ENCODE measurements at places on chromosomes 5 and 9. TPM values are rescaled to one million over a fixed set of nuclear protein-coding genes. Genes with fewer than 3 reads are reported as not detected.

SPINK7 gene
- not detected for total RNA-seq

EGFL7 gene
- total RNA-seq: not detected

PLCXD3 gene
- not detected for total RNA-seq

JAKMIP2 gene
- total RNA-seq: 1.3 TPM

GRCh38 chr9:98318834-98319478 lies 63.5 kb upstream of the TBC1D2 start:
- H3K27ac ChIP-seq: no peak overlapping the region
- no peaks in the 10 kb centered on the region for H3K4me1 ChIP-seq
- DNase-seq: no peak
- H3K4me3 ChIP-seq: no peak overlapping the region

GRCh38 chr9:93295456-93296076 lies 111.6 kb downstream of the WNK2 start:
- H3K4me3 ChIP-seq: no peak overlapping the region
- no peaks in the 10 kb centered on the region for H3K27me3 ChIP-seq
- peaks cover 8% of the 10 kb centered on the region for H3K4me1 ChIP-seq
- no peak for DNase-seq
- no peaks in the 10 kb centered on the region for H3K36me3 ChIP-seq

GRCh38 chr9:36126016-36126730 lies 10.4 kb upstream of the GLIPR2 start:
- H3K4me3 ChIP-seq: no peak overlapping the region
- H3K27ac ChIP-seq: no peak overlapping the region
- H3K4me1 ChIP-seq: peaks cover 30% of the 10 kb centered on the region
- peaks cover 9% of the 10 kb centered on the region for H3K36me3 ChIP-seq
- H3K27me3 ChIP-seq: no peaks in the 10 kb centered on the region
- DNase-seq: no peak

- no peak overlapping the region for H3K27ac ChIP-seq
- H3K4me3 ChIP-seq: no peak overlapping the region
- H3K4me1 ChIP-seq: no peaks in the 10 kb centered on the region
- H3K36me3 ChIP-seq: no peaks in the 10 kb centered on the region
- no peak for DNase-seq
Measured at GRCh38 chr9:97761056-97761598, 64.0 kb upstream of the XPA start.

DNA sequence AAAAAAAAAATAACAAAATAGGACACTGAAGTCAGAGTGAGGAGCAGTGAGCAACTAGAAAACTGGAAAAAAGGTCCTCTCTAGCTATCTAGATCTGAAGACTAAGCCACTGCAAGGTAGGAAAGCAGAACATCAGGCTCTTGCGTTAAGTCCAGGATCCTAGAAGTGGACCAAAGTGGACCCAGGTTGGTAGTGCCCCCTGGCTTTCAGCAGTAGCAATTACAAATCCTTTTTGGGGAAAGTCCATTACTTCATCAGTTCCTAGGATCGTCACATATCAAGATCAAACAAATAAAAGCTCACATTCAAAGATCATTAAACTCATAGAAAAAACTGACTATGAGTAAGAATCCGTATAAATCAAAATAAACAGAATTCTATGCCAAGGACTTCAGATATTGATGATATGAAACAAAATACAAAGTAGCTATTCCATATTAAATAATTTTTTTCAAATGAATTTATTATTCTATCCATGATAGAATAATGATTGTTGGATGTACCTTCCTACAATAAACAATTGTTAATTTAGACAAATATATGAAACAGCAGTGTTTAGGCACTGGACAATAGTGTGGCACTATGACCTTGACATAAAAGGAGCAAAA lies 6.5 kb upstream of the RICTOR start:
- H3K4me1 ChIP-seq: no peaks in the 10 kb centered on the region
- DNase-seq: no peak
- peaks cover 9% of the 10 kb centered on the region for H3K27me3 ChIP-seq
- H3K27ac ChIP-seq: no peak overlapping the region
- H3K4me3 ChIP-seq: no peak overlapping the region

DNA sequence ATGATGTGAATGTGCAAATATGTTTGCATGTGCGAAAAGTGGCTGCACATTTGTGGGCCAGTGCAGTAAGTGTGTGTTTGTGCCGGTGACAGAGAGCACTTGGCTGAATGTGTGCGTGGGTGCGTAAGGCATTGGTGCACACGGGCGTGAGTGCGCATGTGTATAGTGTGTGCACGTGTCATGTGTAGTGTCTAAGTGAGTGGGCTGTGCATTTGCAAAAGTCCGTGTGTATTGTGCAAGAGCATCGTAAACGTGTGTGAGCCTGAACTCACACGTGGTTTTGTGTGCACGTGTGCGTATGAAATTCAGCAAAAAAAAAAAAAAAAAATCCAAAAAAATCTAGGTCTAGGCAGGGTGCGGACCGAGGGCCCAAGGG lies 6.5 kb upstream of the EBF1 start:
- H3K36me3 ChIP-seq: no peaks in the 10 kb centered on the region
- no peak overlapping the region for H3K27ac ChIP-seq
- peak overlapping the region; percentile 52 for H3K4me3 ChIP-seq

DNA sequence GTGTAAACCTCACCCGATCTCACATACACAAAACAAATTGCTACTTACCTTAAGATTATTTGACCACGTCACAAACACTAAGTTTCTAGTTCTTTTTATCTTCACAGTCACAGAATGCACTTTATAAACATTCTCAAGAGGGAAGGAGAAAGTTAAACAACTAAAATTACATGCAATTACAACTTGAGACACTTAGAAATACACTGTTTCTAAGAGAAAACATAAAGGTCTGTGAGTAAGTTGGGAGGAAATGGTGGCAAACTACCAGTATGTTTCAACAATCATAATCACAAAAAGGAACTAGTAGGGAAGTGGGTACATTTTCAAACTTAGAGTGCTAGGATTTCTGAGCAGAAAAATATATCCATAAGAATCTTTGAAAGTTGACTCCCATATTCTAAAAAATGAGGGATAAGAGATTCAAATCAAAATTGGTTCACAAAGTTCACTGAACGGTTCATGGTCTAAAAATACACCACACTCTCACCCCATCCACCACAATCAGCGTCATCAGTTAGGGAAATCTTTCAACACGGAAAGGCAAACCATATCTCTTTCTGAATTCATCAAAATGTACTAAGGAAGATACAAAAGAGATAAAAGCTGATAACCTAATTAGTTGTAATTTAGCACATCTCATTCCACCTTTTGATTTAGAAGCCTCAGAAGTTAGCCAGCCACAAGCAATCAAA lies 182.6 kb downstream of the BNC2 start:
- DNase-seq: no peak
- no peaks in the 10 kb centered on the region for H3K4me1 ChIP-seq
- no peaks in the 10 kb centered on the region for H3K36me3 ChIP-seq
- no peak overlapping the region for H3K27ac ChIP-seq

GRCh38 chr9:124242331-124243194 lies 15.2 kb upstream of the NEK6 start:
- H3K36me3 ChIP-seq: no peaks in the 10 kb centered on the region
- no peak overlapping the region for H3K27ac ChIP-seq
- no peak for DNase-seq

DNA sequence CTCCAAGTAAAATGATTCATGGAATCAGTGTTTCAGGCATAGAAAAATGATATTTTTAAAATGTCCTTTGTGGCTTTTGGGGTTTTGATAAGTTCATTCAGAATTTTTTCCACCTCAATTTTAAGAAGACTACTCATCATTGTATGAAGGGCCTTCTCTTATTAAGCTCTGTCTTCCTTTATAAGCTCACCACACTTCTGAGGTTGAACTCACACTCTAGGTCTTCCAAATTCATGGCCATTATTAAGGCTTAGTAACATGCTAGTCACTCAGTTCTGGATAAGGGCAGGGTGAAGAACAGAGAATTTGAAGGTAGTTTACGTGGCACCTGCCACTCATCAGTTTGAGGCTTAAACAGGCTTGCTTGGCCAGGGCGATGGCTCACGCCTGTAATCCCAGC lies 4.2 kb downstream of the MELK start:
- no peak overlapping the region for H3K4me3 ChIP-seq
- no peaks in the 10 kb centered on the region for H3K27me3 ChIP-seq
- no peak for DNase-seq

DNA sequence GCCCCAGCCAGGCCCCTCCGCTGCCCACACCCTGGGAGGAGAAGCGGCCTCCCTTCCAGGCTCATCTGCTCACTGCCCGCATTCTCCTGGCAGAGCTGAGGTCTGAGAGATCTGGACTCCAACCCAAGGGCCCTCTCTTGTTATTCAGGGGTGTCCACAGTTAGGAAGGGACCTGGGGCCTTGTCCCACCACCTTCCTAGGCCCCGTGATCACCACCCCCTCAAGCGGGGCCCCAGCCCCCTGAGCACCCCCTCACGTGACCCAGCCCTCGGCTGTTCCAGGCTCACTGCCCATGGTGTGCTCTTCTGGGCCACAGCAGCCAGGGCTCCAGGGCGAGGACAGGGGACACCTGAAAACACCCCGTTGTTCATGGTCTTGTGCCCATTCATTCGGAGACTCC lies 48.7 kb downstream of the NEURL1B start:
- no peaks in the 10 kb centered on the region for H3K27me3 ChIP-seq
- no peaks in the 10 kb centered on the region for H3K36me3 ChIP-seq
- H3K27ac ChIP-seq: no peak overlapping the region
- H3K4me3 ChIP-seq: no peak overlapping the region

- H3K4me1 ChIP-seq: no peaks in the 10 kb centered on the region
- no peak overlapping the region for H3K4me3 ChIP-seq
- H3K27me3 ChIP-seq: no peaks in the 10 kb centered on the region
- no peak for DNase-seq
Measured at GRCh38 chr5:11043881-11044280, 282.8 kb upstream of the DAP start.
